NCI-H226 (cell line): ENCODE measurements at places on chromosomes 1 and 21.
A peak's percentile ranks its signal among the peaks of the same experiment; 100 is the strongest.

- DNase-seq: peak; percentile 68
These were observed 27.1 kb downstream of the CRNN start for GRCh38 chr1:152386940-152387339.

DNA sequence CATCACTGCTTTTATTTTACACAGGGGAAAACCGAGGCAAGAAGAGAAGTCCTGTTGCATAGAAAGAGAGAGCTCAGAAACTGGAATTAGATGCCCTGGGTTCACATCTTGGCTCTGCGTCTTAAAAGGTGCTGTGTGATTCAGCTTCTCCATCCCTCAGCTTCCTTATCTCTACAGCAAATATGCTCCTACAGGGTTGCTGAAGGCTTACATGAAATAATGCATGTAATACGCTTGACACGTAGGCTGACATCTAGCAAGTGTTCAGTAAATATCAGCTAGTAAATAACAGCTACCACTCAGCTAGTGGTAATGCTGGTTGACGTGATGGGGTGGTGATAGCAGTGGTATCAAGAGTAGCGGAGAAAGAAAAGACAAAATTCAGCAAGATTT, 77.1 kb upstream of the CD55 start:
- peak; percentile 76 for DNase-seq

DNA sequence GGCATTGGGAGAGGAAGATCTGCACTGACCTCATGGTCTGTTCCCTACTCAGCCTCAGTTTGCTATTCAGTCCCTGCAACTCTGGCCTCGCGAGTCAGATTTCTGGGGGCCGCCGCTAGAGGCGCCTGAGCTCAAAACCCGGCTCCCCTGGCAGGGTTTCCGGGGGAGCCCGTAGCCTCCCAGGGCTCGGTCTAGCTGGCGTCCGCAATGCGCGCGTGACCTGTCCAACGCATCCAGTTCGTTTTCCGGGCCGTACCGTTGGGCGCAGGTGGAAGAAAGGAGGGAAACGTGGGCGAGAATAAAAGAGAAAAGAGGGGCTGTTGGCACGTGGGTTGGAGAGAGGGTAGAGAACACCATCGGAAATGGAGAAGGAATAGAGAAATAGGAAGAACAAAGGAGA, at the start of gene ADAM30:
TSS of gene ADAM30 (minus strand) at position 213 of the 400 bp plus-strand sequence. CDS start at position 34, 179 bp downstream.
- no peak for DNase-seq

DNA sequence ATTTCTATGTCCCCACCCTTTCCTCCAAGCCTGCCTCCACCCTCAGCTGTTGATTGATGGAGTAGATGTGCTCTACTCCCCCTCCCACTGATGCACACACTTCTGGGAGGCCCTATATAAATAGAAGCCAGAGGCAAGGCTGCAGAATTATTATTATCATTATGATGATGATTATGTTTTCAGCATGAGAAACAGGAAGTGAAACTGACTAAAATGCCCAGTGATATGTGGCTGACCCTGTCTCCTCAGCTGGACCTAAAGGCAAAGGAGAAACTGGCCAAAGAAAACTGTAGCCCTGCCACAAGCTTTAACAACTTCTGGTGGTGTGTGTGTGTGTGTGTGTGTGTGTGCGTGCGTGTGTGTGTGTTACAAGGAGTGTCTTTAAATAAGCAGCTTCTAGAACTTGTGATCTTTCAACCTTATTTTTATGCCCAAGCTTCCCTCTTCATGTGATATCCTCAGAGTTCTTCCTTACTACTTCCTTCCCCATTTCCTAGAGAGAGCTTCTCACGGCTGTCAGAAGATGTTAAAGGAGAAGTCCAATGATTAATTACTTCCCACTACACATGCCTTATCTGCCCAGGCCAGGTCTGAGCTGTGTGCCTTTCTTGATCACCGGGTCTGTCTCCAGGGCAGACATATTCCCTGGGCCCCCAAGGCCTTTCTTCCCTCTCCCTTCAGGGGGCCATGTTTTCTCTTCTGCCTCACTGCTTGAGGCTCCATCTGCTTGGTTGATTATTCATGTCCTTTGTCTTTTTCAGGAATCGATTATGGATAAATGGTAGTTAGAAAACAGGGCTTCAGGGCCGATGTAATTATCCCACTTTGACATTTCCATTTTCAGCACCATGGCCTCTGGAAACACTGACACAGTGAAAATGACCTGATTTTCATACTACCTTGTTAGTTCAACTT, 11.6 kb upstream of the MAPKAPK2 start:
- DNase-seq: peak; percentile 4

DNA sequence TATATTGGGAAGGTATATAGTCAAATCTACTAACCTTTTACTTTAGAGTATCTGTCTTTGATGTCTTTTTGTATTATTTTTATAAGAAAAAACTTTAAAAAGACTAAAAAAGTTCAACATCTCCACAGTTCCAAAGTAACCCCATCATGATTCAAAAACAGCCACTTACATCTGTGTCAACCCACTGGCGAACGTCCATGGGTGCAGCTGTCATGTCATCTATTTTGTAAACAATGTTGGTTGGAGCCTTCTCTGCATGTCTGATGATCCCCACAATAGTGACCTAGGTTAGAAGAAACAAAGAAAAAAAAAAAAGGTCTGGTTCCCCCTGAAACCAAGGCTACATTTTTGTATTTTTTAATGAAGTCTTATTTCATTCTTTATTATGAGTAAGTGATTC, 28.0 kb upstream of the SMPDL3B start:
- no peak for DNase-seq

GRCh38 chr1:231679109-231679508, 52.5 kb downstream of the DISC1 start:
- DNase-seq: peak; percentile 22

- DNase-seq: no peak
These were observed 12.6 kb downstream of the TINAGL1 start for GRCh38 chr1:31588751-31589515.

GRCh38 chr1:217437376-217437775, 193.5 kb downstream of the GPATCH2 start:
- DNase-seq: no peak

DNA sequence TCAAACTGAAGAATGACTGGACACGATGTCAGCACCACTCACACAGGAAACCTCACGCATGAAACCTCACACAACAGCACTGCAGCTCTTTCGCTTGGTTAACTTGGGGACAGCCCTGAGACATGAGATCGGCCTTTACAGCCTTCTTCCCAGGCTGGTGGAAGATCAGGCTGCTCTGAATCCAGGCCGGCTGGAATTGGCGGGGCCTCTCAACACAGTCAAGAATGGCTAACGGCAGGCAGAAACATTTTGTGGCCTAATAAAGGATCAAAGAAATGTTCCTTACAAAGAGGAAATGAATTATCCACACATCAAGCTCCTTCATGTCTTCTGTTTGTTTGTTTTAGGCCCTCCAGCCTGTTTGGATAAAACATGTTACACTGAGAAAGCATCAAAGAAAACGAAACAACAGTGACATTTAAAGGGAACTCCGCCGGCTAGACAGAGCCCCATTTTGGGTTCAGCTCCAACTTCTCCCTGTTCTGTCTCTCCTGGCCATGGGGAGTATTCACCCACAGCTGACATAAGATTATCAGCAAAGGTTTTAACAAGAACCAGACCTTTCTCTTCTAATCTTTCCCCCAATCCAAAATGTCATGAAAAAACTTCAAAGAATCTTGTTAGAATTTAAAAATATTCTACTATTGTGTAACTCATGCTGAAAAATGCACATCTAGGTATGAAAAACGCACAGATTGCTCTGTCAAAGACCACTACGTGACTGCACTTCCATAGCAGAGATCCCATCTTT, 131.2 kb downstream of the SLC45A1 start:
- no peak for DNase-seq

- DNase-seq: no peak
These were observed 18.0 kb upstream of the NIBAN1 start for GRCh38 chr1:184992271-184992670.

GRCh38 chr1:61241973-61242381, 159.6 kb downstream of the NFIA start:
- no peak for DNase-seq

DNA sequence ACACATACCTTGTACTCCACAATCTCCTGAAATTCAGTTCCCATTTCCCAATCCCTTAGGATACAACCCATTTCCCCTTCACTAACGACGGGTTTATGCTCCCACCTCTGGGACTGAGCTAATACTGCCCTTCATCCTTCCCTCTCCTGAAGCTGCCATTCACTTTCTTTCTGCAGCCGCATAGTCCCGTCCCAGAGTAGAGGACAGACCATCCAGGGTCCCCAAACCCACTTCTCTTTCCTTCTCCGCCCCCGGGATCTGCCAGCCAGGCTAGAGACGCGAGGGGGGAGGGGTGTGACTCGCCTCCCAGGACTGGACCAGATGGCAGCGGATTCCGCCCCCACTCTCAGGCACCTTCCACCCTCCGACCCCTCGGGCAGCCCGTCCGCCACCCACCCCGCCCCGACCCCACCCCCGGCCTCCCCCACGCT, 679 bp downstream of the ABL2 start:
- no peak for DNase-seq

DNA sequence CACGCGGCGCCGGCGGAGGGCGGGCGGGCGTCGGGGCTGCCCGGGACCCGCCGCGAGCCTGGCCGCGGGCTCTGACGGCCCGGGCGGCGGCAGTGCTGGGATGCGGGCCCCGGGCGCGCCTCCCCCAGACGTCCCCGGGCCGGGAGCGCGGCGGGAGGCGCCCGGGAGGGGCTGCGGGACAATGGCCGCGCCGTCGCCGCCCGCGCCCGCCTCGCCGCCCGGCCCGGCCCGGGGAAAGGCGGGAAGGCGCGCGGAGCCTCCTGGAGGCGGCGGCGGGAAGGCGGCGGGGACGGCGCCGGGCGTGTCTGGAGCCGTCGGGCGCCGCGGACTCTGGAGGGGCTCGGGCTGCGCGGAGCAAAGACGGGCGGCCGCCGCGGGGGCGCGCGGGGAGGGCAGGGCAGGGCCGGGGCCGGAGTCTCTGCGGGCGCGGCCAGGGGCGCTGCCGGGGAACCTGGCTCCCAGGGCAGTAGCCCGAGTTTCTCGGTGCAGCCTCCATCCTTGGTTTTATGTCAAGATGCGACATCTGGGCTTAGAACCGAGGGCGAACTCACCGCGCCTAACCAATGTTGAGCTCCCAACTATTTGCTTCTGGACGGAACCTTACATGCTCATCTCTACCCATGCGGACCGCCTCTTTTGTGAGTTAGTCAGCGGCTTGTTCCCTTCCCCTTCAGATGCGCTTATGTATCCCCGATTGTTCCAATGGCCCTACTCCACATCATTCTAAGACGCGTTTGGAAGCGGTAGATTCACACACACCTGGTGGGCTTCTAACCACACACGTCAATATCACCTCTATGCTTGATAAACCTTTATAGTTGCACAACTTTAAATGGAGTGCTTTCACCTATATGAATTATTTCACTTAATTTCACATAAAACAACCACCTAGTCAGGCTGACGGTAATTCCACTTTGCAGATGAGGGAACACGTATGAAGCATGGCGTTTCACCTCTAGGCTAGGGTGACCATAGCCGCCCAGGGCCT, 651 bp downstream of the ZBTB8A start:
- DNase-seq: peak; percentile 29

GRCh38 chr1:110215621-110216515, 5.8 kb downstream of the KCNC4 start:
- peak; percentile 45 for DNase-seq

- peak; percentile 94 for DNase-seq
These were observed 43.7 kb downstream of the BACH1 start for GRCh38 chr21:29342363-29342957.
